ENCODE measurements at places on chromosomes 1 and 21.

- DNase-seq = no peak
Observed at GRCh38 chr1:240111558-240111957, 19.9 kb downstream of the FMN2 start.

DNA sequence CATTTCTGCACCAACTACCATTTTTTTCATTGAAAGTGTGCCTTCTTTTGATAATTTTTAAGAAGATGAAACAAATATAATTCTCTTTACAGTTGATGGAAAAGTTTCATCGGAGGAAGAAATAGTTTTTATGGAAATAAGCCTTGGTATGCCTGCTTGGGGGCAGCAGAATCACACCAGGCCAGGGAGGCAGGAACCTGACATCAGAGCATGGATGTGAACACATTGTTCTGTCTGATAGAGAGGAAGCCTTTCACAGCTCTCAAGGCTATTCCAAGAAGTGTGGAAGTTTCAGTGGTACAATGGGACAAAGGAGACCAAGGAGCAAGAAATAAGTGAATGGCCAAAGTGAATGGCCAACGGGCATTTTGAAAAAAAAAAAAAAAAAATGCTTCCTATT lies 162.2 kb upstream of the KCNK2 start:
- DNase-seq = no peak

DNA sequence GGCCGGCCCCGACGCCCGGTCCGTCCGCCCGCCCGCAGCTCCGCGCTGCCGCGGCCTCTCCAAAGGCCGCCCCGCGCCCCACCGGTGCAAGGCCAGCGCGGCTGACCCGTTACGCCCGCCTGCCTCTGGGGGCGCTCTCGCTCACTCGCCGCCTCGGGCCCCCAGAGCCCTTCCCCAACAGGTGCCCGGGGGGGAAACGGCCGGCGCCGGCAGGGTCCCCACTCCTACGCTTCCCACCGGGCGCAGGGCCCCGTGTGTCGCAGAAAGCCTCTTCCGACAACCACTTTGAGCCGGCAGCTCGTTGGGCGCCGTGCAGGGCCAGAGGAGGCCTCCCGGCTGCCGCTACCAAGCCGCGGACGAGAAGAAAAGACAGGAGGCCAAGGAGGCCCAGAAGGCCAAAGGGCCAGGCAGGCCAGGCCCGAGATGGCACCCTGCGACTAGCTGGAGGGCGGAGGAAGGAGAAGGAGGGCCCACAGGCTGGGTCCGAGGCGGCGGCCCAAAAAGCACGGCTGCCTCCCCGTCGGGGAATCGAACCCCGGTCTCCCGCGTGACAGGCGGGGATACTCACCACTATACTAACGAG lies 64.9 kb upstream of the FCGR2A start:
- peak; percentile 54 for DNase-seq

DNA sequence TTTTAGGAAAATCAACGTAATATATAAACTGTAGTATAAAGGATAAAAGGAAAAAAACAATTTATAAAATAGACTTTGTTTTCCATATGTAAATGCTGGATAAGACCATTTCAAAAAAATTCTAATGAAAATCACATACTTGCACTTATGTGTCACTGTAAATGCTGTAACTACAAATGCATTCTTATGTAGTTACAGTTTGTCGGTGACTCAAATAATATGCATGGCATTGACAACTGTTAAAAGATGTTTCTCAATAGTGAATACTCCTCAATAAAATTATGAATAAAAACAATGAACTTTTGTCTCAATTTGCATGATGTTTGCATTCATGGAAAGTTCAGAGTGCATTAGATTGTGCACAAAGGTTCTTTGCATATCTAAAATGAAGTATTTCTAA lies 614.0 kb upstream of the CHRM3 start:
- no peak for DNase-seq

DNA sequence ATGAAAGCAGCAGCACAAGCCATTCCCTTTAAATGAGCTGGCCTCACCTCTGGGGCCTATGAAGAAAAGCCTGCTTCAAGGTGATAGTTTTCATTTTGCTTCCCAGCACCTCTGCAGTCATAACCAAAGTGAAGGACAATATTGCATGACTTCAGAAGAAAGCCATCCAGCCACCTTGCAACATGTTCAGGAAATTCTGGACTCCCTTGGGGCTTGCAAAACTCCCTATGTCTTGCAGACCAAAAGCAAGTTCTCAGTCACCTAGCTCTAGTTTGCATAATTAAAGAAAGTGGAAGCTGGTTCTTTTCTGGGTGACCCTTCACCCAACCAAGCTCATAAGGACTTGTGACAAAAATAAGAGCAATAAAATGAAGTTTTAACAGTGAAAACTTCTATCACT lies 87.6 kb downstream of the GFI1 start:
- DNase-seq = no peak

DNA sequence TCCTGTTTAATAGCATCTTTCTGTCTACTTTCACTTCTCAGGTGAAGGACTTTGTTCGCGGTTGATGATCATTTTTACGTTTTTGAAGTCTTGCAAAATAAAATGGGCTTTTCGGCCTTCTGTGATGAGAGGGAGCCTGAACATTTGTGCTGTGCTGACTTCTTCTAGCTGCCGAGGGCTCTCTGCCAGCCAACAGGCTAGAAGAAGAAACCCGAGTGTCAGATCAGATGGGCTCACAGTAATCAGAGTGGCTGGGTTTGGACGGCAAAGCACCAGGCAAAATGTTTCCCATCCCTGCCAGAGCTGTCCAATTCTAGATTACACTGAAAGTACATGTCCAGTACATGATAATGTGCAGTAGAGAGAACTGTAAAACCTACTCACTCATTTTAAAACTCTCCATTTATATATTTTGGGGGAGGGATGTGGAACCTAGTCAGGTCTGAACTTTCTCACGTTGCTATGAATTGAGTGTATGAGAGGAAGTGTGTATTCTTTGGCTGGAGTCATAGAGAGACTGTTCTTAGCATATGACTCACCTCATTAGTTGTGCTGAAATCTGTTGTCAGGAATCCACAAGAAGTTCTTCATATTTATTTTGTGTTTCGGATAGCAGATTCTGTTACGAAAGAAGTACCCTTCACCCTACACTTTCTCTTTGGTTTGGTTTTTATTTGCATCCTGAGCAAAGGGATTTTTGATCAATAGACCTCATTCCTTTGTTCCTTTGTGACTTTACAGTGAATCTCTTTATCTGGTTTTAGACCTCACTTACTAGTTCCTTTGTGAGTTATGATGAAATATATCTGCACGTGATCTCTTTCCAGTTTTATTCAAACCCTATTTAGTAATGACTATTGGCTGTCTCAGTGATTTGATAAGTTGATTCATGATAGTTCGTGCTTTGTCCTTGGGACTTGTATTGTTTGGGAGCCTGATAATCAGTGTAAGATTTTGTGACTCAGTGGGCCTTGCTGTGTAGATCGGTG lies 4.8 kb downstream of the ATP1A1 start:
- DNase-seq = no peak

Measured in stimulated activated CD4-positive, alpha-beta T cell treated with anti-CD3 and anti-CD28 coated beads, Interleukin-15, amount 100 ng/mL, for 1 hour (primary cell).